ENCODE measurements at places on chromosomes 4 and X.
A peak's percentile ranks its signal among the peaks of the same experiment; 100 is the strongest.

DNA sequence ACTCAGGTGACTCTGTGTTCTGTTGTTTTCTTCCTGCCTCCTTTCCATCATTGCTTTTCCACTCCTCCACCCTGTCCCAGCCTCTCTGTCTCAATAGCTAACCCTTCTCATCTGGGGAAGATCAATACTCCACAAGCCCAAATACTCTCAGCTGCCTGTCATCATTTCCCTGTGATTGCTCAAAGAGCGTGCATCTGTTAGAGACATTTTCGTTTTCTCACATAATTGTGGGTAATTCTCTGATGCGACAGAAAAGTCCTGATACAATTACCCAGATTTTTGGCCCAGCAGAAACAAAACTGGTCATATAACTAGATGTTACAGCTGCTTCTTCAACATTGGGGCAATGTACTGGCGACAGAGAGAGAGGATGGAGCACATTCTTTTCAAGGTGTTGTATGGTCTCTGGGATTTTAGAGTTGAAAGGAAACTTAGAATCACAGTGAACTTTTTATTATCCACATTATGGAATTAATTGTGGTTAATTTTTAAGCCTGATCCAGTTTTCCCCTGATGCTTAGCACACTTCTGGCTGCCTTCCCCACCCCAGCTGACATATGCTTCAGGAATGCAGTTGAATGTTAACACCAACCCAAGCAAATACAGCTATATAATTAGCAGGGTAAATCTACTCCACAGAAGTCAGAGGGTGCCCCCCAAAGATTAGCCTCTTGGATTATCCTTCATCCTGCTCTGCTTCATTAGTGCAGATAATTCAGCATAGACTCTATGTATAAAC, 171.4 kb upstream of the ANXA3 start:
- peak; percentile 37 for DNase-seq

DNA sequence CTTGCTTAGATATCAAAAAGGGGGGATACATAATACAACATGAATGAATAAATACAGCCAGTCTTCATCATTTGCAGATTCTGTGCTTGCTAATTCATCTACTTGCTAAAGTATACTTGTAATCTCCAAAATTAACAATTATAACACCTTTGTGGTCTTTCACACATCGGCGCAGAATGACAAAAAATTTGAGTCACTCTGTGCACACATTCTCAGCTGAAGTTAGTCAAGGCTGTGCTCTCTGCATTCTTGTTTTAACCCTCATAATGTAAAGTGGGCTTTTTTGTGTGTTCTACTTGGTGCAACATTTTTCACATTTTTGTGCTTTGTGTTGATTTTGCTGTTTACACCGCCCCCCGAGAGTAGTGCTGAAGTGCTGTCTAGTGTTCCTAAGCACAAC, 65.8 kb upstream of the GPRIN3 start:
- no peak for DNase-seq

- DNase-seq: no peak
These were observed 30.9 kb downstream of the CASP6 start for GRCh38 chr4:109672169-109672930.

DNA sequence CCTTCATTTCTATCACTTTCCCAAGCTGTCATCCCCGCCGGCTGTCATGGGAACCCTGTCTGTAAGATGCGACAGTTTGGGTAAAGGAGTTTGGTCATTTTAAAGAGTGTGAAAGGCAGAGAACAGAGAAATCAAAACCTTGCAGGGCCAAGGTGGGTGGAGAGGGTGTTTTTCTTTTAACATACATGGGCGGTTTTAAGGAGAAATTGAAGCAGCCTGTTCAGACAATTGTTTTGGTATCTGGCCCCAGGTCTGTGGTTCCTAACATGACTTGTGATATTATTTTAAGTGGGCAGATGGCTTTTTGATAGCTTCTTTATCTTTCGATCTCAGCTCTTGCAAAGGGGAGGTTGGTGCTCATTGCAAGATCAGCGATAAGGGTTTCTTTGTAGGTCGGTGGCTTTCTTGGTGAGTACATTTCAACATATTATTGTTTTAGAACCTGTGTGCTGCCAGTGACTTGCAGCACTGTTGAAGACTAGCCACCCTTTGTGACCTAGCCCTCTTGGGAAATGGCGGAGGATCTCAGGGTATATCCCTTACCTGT, 3.7 kb downstream of the PPP1R3F start:
- DNase-seq: no peak

GRCh38 chr4:76772498-76773106, 125.3 kb downstream of the SOWAHB start:
- DNase-seq: no peak

- no peak for DNase-seq
These were observed 165.3 kb upstream of the DGKK start for GRCh38 chrX:50635817-50636365.

- no peak for DNase-seq
These were observed 154.4 kb downstream of the PTTG2 start for GRCh38 chr4:38114386-38115150.

GRCh38 chr4:38157592-38157991, 197.4 kb downstream of the PTTG2 start:
- no peak for DNase-seq

GRCh38 chrX:16436348-16437188, 213.4 kb upstream of the S100G start:
- peak; percentile 75 for DNase-seq

- no peak for DNase-seq
These were observed 437.6 kb upstream of the CTSO start for GRCh38 chr4:156391325-156391653.

GRCh38 chr4:40927074-40927473, 177.3 kb downstream of the NSUN7 start:
- DNase-seq: no peak

GRCh38 chrX:568311-568710, 62.3 kb upstream of the SHOX start:
- no peak for DNase-seq

DNA sequence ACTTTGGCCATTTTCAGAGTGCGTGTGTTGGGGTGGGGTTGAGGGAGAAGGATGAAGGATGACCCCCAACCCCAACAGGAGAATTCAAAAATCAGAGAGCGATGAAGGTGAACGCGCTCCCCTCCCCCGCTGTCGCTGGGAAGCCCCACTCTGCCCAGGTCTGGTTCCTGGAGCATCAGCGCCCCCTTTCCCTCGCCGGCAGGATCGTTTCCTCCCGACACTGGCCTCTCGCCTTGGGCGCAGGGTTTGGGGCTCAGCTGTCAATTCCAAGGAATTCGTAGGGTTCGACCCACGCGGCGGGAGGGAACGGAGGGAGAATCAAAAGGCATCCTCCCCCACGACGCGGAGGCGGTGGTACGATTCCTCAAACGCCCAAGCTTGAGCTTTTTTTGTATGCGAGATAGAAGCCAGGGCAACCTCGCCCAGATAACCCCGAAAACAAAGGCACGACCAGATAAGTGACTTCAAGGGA, 1.0 kb upstream of the PDGFRA start:
- no peak for DNase-seq

- DNase-seq: no peak
These were observed 121.1 kb upstream of the NDST4 start for GRCh38 chr4:115234405-115235093.

GRCh38 chr4:30719454-30720020, 632 bp upstream of the PCDH7 start:
- no peak for DNase-seq

- no peak for DNase-seq
These were observed 379.7 kb downstream of the SPRY1 start for GRCh38 chr4:123776267-123776666.

GRCh38 chrX:45479196-45479834, 278.6 kb upstream of the DIPK2B start:
- DNase-seq: peak; percentile 66

GRCh38 chr4:168908093-168908492, 102.0 kb downstream of the CBR4 start:
- DNase-seq: no peak

DNA sequence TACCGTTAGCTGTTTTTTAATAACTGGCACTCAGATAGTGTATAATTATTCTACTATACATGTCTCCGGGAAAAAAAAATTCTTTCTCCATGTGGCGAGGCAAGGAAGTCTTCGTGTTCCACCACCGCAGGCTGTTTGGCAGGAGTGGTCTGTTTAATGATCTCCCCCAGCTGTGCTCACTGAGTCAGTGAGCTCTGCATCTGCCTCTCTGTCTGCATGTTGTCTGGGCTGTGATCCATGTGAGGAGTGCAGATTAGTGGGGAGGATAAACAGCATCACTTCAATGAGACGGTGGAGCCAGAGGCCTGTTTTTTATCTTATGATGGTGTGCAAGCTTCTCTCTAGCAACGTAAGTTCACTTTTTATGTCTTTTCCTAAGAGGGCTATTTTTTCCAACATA, 69.8 kb downstream of the RPS3A start:
- peak; percentile 98 for DNase-seq
